ENCODE measurements at places on chromosomes 1 and 21. TPM values are rescaled to one million over a fixed set of nuclear protein-coding genes. Genes with fewer than 3 reads are reported as not detected.

DNA sequence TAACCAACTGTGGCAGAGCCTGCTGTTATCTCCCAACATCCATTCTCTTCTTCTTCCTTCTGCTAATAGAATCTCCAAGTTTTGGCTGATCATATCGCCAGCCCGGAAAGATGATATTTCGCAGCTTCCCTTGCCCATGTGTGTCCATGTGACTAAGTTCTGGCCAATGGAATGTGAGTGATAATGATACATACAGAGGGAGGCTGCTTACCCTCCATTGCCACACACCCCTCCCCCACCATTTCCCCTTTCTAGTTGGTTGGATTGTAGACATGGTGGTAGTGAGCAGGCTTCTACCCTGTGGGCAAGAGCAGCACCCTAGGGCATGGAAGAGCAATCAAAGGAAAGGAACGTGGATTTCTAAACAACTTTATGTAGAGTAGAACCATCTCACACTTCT lies 48.8 kb downstream of the SLC9C2 start:
- DNase-seq = no peak

RHBDL2 gene
- 2.9 TPM for polyA plus RNA-seq

DNA sequence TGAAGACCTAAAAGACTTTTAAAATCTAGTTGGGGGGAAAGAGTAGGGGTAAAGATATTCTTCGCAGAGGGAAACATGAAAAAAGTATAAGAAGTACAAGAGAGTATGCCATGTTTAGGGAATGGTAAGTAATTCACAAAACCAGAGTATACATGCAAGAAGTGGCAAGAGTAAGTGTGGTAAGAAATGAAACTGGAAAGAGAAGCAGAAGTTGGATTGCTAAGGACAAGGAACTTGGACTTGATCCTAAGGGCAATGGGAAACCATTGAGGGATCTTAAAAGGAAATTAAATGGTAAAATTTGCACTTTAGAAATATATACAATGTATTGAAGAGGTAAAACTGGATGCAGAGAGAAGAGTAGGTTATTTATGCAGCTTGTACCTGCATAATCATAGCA lies 9.2 kb upstream of the ZNF644 start:
- no peak for DNase-seq

- peak; percentile 73 for DNase-seq
These were observed 25.6 kb downstream of the SEC16B start for GRCh38 chr1:177944016-177944949.

PKP1 gene
- 2.5 TPM for polyA plus RNA-seq

DNALI1 gene
- 8.8 TPM for polyA plus RNA-seq

DNA sequence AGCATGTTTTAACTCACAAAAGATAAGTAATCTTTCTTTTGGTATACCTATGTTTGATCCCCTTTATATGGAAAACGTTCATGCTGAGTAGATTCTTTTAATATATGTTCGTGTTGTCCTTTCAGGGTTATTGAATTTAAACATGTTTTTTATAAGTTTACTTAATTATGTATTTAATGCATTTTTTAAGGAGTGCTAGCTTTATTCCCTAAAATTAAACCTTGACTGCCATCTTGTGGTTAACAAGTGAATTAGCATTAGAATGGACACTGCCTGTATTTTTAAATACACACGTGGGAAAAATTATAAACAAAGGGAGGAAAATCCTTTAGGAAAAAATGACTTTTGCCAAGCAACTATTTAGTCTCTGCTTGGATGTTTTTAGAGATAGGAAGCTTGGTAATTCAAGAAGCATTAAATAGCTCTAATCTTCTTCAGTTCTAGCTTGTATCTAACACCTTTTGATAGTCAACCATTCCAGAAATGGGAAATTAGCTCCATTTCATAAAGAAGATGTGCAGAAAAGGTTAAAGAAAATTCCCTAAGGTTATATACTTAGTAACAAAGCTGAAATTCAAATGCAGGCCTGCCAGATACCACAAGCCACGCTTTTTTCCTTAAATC lies 43.0 kb downstream of the UBE2U start:
- DNase-seq = no peak

GRCh38 chr1:212777151-212777550 lies 14.4 kb downstream of the NSL1 start:
- DNase-seq = no peak

AMY1B gene
- polyA plus RNA-seq = not detected

DNA sequence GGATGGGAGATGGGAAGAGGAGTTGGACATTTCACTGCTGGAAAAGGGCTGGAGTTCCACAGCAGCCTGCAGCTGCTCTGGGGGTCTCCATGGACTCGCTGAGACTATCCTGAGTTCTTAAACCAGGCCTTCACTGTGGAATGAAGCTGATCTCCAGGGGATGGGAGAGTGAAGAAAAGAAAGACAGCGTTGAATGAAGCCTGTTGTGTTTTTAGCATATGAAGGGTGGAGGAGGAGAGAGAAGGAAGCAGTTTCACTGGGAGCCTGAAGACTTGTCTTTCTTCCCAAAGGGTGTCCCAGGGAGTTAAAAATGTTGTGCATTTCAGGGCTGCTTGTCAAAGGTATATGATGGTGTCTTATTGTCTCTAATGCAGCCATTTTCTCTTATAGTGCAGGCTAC lies 9.2 kb downstream of the ROR1 start:
- DNase-seq = no peak

GUCA2A gene
- not detected for polyA plus RNA-seq

GRCh38 chr1:226525750-226526149 lies 22.8 kb upstream of the STUM start:
- no peak for DNase-seq

DNA sequence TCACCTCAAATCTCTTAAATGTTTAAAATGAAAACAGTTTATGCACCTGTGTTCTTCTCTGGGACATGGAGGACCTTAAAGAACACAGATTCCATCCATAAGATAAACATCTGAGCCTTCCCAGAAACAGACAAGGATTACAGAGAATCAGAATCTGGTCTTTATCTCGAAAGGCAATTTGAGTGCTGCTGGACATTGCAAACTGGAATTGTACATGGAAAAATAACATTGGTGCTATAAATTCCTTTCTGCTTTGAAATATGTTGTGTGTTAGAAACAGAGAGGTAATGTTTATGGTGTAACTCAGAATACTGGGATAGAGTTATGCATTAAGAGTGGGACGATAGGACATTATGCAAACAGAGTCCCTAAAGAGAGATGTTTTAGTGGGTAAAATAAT lies 6.6 kb upstream of the DDR2 start:
- no peak for DNase-seq

GRCh38 chr1:168958562-168959289 lies 147.8 kb upstream of the ATP1B1 start:
- DNase-seq = no peak

CFHR4 gene
- polyA plus RNA-seq = 0.04 TPM

FCRL6 gene
- polyA plus RNA-seq = 0.20 TPM

DNA sequence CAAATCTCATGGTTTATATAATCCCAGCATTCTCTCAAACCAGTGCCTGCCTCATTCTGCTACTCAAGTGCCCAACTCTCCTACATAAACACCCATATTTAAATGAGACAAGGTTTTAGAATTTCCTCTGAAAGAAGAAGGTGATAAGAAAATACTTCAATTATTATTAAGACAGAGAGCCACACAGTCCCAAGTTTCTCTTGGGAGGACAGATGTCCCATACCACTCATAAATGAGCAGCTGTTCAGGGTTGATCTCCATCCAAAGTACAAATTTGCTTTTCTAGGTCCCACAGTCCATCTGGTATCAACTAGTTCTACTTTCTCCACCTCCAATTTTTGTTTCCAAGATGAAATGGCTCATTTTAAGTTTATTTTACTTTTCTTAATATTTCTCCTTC lies 11.3 kb downstream of the DCAF8 start:
- DNase-seq = no peak

GRCh38 chr1:110208916-110209645 lies 1.0 kb upstream of the KCNC4 start:
- no peak for DNase-seq

COL8A2 gene
- 21.9 TPM for polyA plus RNA-seq

GRCh38 chr1:238647877-238648276 lies 738.5 kb upstream of the CHRM3 start:
- no peak for DNase-seq

LCE1E gene
- polyA plus RNA-seq = 0.15 TPM

GRCh38 chr1:111756124-111756513 lies 418 bp downstream of the DDX20 start:
- DNase-seq = no peak

All from urinary bladder (tissue), 4 donors.